Hippocampal formation (tissue), 2 donors: ENCODE measurements at places on chromosomes 6 and 20.

DNA sequence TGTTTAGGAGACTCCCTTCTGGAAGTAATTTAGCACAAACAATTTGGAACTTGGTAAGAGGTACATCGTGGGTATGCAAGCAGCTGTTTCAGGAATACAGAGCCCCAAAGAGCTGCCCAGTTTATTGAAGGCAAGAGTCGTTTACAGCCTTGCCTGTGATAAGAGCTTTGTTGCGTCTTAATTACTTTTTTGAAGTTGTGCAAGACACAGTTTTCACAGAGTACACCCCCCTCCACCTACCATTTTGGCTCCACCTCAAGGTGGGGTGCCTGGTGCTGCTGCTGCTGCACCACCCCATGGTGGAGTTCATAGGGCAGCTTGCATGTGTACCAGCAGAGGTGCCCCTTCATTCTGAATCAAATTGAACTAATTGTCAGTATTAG is 296.1 kb downstream of the ZFAND3 start:
- no peak for DNase-seq

- no peak for DNase-seq
These were observed 1.9 kb downstream of the DDAH2 start for GRCh38 chr6:31727034-31727716.

DNA sequence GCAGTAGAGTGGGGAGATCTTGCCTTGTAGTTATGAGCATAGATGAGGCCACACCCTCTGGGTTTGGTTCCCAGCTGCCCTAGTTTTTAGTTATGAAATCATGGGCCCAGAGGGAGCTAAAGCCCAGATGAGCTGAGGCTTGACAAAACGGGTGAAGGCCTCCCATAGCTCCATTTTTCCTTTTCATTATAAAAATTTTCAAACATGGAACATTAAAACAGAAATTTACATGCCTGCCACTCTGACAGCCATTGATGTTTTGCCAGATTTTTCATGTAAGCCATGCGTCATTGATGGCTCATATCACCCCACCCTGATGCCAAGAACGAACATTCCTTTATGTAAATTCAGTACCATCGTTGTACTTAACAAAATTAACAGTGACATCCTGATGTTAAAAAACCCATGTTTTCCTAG is 67.9 kb downstream of the IGF2R start:
- no peak for DNase-seq

DNA sequence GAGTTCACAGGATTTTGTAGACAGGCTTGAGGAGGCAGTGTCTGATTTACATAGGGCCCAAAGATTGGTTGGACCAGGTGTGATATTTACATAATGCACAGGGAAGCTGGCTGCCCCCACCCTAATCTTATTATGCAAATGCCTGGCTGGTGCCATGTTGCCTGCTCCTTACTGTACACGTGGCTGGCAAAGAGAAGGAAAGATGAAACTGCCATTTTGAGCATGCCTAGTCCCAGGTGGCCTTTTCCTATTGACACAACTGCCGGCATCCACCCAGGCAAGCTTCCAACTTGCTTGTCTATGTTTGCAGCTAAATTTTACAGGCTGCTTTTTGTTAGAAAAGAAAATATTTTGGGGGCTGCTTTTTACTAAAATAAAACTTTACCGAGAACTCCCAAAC is 174.6 kb downstream of the LMBRD1 start:
- DNase-seq = no peak

GRCh38 chr6:161830866-161831616 is 557.2 kb upstream of the AGPAT4 start:
- no peak for DNase-seq

GRCh38 chr6:395432-396125 is 4.0 kb downstream of the IRF4 start:
- DNase-seq = no peak

GRCh38 chr6:166778776-166779175 is 151.7 kb upstream of the RPS6KA2 start:
- no peak for DNase-seq

- no peak for DNase-seq
These were observed 42.9 kb downstream of the MOCS1 start for GRCh38 chr6:39891353-39891752.
